A549 treated with ZK216348 at 1 μM for 4 hours (cell line): ENCODE measurements at places on chromosomes 5 and 9. TPM values are rescaled to one million over a fixed set of nuclear protein-coding genes. Genes with fewer than 3 reads are reported as not detected.

Gene FOXD4L4
- total RNA-seq, result 0.08 to 0.13 TPM (median 0.13 TPM) in 3 of 5 replicates, not detected in the others

Gene TUSC1
- total RNA-seq, result 4.2 to 8.5 TPM (median 7.7 TPM) in 5 replicates

Gene WDR31
- total RNA-seq, result 0.94 to 1.5 TPM (median 1.2 TPM) in 5 replicates

Gene SGCD
- total RNA-seq, result 3.7 to 6.3 TPM (median 4.3 TPM) in 5 replicates

Gene FBP2
- 0.11 TPM in 1 of 5 replicates, not detected in the others for total RNA-seq

Gene PCDHGA7
- 0.77 to 1.0 TPM (median 0.98 TPM) in 5 replicates for total RNA-seq

Gene C5orf34
- 3.5 to 6.2 TPM (median 4.5 TPM) in 5 replicates for total RNA-seq

Gene ADGRV1
- total RNA-seq, result 0.57 to 0.91 TPM (median 0.78 TPM) in 5 replicates

Gene DRD1
- total RNA-seq, result 0.09 to 0.59 TPM (median 0.24 TPM) in 5 replicates

Gene ATP6V1G1
- total RNA-seq, result 103 to 163 TPM (median 109 TPM) in 5 replicates

Gene PCA3
- total RNA-seq, result not detected in 5 replicates

Gene TMEM203
- 29.5 to 49.4 TPM (median 47.9 TPM) in 5 replicates for total RNA-seq

Gene SLC36A3
- not detected in 5 replicates for total RNA-seq

Gene PHF24
- total RNA-seq, result 0.05 to 0.29 TPM (median 0.12 TPM) in 4 of 5 replicates, not detected in the other

Gene BSPRY
- total RNA-seq, result 0.06 to 0.10 TPM in 2 of 5 replicates, not detected in the others

Gene RNF14
- 45.9 to 61.4 TPM (median 55.0 TPM) in 5 replicates for total RNA-seq

Gene ADAMTSL1
- 0.04 TPM in 1 of 5 replicates, not detected in the others for total RNA-seq

Gene DIPK1B
- total RNA-seq, result 4.4 to 10.4 TPM (median 9.4 TPM) in 5 replicates

Gene IL9
- not detected in 5 replicates for total RNA-seq

Gene NR5A1
- total RNA-seq, result 0.09 TPM in 1 of 5 replicates, not detected in the others
